ENCODE measurements at places on chromosomes 12 and 14.

GRCh38 chr14:83247924-83248639 is 1714.4 kb upstream of the SEL1L start:
- no peak for DNase-seq

DNA sequence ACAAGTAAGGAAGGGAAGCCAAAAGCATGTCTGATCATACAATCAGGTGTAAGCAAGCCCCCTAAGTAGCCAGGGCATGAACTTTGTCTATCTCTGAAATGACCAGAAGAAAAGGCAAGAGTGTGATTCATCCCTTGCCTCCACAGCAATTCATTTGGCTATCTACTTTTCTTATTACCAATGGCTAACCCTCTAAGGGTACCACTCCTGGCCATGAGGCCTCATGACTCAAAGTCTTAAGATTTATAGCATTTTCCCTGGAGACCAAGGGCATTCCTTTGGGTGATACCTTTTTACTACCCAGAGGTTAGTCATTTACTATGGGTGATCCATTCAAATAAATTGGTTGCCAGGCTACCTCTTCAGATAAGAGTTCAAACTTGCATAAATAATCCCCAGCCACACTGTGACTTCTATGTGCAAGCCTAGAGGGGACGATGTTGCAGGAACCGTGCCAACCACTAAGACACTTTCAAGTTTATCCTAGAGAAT is 1.5 kb upstream of the LGALS3 start:
- DNase-seq: no peak

- no peak for DNase-seq
These were observed 39.8 kb upstream of the HMGA2 start for GRCh38 chr12:65784289-65785015.

DNA sequence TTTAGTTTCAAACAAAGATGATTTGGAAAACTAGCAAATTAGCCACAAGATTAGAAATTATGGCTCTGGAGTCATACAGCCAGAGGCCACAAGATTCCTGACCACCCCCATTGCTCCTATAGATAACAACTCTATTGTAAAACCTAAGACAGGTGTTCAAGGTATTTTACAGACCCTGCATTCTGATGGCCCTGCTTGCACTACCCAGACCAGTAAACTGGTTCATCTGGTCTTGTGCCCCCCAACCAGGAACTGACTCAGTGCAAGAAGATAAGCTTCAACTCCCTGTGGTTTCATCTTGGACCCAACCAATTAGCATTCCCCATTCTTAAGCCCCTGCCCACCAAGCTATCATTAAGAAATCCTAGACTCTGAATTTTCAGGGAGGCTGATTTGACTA is 125.0 kb downstream of the CCDC60 start:
- DNase-seq: no peak

GRCh38 chr12:96368233-96368632 is 32.0 kb downstream of the CDK17 start:
- DNase-seq: peak; percentile 77

DNA sequence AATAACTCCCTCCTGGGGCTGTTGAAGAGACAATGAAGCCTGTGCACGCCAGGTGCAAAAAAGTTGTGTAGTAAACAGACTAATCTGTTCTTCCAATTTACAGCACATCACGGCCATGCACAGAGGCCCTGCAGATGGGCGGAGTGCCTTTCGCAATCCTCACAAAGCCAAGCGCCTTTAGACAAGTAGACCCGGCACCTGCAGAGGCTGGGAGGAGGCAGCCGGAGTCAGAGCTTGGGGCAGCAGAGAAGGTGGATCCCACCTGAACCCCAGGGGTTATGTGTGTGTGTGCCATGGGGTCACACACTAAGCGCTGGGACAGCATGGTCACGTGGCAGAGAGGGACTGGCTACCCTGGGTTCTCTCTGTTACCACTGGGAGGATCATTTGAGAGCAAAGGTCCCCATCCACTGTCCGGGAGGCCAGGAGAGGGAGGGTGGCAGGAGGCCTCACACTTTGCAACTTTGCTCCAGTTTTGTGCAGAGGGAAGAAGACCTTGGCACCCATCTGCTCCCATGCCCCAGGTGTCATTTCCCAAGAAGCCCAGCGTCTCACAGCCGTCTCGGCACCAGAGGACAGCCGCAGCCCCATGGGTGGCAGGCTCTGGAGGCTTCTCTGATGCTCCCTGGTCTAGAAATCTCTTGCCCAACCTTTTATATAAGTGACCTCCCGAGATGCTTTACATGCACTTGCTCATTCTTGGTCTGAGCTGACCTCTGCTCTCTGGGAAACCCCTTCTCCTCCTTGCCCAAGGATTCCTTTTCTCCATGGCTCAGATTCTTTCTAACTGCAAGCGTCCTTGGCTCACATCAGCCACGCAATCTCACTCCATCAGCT is 80.0 kb upstream of the DICER1 start:
- no peak for DNase-seq

DNA sequence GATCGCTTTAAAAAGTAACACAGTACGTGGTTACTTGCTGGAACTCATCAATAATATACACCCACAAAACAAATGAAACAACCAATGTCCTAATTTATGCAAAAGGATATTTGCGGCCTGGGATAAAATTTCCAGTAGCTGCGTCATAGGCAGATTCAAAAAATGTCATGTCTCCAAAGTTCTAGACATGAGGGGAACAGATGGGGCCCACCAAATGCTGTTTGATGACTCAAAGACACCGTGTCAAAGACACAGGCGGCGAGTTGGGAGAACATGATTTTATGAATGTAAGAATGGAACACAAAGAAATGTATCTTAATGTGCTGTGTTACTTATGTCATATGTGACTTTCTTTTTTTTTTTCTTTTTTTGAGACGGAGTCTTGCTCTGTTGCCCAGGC is 34.3 kb upstream of the NCOR2 start:
- DNase-seq: no peak

GRCh38 chr14:61530296-61530695 is 165.0 kb upstream of the HIF1A start:
- no peak for DNase-seq

DNA sequence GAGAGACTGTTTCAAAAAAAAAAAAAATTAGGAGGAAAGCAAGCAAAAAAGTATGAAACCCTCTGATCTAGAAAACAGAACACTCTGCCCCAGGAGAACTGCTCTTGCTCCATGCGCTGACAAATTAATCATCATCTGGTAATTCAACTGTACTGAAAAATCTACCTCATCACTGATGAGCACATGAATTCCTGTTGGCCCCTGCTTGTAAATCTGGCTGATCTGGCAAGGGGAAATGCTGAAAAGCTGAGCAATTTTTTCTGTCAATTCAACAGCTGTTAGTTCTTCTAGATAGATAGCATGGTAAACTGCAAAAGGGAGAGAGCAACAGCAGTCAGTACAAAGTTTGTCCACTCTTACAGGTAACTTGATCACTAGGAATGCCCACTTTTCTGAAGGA is 15.2 kb upstream of the CSRNP2 start:
- no peak for DNase-seq

- peak; percentile 33 for DNase-seq
These were observed at the start of gene TMEM229B for GRCh38 chr14:67487937-67488893. Gene TMEM229B, minus strand, starts transcription at chr14:67488721. Its CDS starts 14,798 bp downstream, at chr14:67473923.

DNA sequence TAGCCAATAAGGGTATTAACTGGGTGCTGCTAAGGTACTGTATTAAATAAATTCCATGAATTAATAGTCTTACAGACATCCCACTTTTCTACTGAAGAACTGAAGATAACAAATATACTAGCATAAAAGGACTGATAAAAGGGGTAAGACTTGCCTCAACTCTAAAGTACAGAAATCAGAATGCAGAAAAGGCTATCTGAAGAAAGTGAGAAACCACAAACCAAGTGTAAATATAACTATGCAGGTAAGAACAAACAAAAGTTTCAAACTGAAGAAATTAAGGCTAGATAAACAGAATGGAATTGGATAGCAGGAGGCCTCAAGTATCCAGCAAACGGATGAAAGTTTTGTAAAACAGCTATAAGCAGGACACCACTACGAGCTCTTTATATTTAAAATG is 29.5 kb downstream of the YAF2 start:
- DNase-seq: no peak

DNA sequence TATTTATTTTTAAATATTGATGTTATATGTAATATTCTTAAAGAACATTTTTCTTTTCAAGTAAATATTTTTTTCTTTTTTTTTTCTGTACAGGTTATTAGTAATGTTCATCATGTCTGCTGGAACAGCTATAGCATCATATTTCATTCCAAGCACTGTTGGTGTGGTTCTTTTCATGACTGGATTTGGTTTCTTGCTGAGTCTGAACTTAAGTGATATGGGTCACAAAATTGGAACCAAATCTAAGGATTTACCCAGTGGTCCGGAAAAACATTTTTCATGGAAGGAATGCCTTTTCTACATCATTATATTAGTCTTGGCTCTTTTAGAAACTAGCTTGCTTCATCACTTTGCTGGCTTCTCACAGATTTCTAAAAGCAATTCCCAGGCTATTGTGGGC is 23.2 kb downstream of the PCNX4 start:
- no peak for DNase-seq

GRCh38 chr14:100834794-100835547 is 9.1 kb downstream of the MEG3 start:
- DNase-seq: no peak

- no peak for DNase-seq
These were observed 4.8 kb downstream of the CCDC177 start for GRCh38 chr14:69569859-69570258.

GRCh38 chr12:127304751-127305725 is 961.9 kb upstream of the TMEM132C start:
- DNase-seq: no peak

DNA sequence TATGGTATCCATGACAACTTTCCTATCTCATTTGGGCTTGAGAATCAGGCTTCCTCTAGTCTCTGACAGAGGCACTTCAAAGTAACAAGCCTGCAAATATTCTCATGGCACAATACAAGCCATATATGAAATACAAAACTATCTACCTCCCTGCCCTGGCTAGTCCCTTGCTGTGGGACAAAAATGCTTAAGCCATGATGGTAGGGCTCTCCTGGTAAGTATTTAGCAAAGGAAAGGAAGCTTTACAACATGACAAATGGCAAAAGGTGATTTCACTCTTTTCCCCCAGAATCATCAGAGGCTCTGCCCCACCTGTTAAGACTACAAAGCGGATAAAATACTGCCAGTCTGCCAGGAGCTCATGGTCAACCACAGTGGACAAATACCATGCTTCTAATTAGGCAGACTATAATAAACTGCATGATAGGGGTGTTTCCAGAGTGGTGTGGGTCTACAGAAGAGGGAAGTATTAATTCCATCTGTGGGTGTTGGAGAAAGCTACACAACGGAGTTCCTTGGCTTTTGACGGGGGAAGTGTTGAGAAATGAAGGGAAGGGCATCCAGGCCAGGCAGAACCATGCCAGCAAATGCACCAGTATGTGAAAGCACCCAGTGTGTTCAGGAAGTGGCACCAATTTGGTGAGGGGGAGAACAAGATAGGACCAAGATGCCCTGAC is 92.9 kb downstream of the SPTSSA start:
- DNase-seq: no peak

DNA sequence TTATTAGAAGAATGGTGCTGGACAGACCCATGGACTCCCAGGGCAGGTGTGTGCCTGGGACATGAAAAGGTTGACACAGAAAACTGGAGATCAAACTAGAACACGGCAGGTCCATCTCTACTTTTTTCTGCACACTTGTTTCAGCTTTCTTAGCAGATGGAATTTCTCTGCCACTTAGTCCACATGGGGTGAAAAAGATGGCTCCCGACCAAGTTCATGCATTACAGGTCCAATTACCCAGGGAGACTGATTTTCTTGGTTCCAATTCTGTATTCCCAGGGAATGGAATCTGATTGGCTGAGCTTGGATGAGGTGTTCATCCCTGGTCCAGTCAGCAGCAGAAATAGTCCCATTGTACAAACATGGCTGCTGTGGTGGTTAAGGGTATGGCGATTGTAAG is 238.9 kb upstream of the SRRM4 start:
- DNase-seq: no peak

DNA sequence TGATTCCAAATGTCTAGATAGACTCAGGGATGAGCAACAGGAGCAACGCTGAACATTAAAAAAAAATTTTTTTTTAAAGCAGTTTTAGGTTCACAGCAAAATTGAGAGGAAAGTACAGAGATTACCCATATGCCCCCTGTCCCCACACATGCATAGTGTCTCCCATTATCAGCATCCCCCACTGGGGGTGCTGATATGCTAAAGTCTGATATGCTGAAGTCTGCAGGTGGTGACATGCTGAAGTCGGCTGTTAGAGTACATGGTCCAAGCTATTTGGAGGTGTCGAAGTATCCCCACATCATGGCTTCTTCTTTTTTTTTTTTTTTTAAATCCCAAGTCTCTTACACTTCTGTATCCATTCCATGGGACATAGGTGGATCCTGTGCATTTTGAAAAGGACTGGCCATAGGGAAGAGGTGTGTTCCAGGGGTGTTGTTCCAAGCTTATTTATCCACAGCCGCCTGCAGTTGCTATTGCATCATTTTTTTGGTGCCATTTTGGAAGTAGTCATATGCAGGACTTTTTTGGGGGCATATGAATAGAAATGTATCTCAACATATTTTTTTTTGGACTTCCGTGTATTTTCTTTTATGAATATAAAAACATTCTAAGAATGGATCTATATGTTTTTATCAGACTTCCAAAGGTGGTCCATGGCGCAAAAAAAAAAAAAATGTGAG is 19.0 kb upstream of the MIS18BP1 start:
- DNase-seq: no peak

DNA sequence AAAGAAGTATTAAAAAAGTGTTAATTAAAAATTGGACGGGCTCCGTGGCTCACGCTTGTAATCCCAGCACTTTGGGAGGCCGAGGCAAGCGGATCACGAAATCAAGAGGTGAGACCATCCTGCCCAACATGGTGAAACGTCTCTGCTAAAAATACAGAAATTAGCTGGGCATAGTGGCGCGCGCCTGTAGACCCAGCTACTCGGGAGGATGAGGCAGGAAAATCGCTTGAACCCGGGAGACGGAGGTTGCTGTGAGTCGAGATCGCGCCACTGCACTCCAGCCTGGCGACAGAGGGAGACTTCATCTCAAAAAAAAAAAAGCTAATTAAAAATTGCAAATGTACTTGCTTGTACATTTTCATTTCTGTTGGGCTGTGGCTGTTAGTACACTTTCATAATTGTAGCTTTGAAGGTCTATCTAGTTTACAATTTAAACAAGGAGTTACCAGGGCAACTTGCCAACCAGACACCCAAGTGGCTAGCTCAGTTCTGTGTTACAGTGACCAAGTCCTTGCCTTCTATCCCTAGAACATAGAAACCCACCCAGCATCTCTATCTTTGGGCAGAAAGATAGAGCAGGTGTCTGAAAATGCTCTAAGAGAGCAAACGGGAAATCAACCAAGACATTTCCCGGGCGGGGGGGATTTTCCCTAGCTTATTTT is 1.2 kb downstream of the COA8 start:
- DNase-seq: no peak

All from midbrain (tissue), 1 donor.